GOT3 (cell line): ENCODE measurements at places on chromosomes 6 and 20.
A peak's percentile ranks its signal among the peaks of the same experiment; 100 is the strongest.

GRCh38 chr6:56820060-56820459 is 134.8 kb upstream of the BEND6 start:
- DNase-seq, result no peak

DNA sequence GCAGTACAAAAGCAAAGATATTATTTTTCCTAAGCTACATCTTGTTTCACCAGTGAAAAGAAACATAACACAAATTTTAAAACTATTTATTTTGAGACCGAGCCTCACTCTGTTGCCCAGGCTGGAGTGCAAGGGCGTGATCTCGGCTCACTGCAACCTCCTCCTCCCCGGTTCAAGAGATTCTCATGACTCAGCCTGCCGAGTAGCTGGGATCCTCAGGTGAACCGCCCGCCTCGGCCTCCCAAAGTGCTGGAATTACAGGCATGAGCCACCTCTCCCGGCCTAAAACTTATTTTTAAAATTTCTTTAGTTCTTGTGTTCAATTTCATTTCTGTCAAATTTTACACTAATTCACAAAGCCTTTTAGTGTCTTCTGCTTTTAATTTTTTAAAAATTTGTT is 5.9 kb downstream of the SRSF12 start:
- DNase-seq, result no peak

- DNase-seq, result no peak
These were observed 837 bp upstream of the MAD2L1BP start for GRCh38 chr6:43634702-43635303.

GRCh38 chr6:42572523-42572922 is 8.7 kb downstream of the UBR2 start:
- no peak for DNase-seq

DNA sequence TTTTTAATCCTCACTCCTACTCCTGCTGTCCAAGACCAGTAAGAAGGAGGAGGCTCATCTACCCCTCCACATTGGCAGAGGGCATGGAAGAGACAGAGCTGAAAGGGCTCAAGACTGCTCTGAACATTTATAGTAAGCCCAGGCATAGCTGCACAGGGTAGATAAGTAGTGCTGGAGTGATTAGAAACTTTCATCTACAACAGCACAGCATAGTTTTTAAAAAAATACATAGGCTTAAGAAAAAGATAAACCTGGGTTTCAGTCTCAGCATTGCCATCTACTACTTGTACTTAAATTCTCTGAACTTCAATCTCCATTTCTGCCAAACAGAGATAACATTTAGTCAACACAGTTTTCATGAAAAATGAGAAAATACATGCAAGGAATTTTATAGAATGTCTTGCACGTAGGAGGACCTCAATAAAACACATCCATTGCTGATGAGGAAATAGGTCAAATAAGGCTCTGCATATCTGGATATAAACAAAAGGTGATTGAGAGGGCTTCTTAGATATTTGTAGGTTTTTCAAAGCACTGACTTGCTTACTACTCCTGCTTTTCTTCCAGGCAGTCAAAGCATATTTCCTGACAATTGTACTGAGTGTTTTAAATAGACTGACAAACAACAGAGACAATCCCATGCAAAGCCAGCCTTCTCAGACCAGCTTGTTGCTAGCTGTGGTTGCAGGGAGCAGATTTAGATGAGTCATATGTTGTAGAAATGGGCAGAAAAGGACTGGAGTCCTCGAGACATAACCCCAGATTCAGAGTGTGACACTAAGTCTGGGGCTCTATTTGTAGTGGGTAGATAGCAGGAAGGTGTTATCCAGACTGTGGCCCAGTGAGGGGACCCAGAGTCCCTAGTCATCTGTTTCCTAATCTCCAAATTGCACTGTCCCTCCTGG is 107.4 kb upstream of the TAB2 start:
- DNase-seq, result no peak

DNA sequence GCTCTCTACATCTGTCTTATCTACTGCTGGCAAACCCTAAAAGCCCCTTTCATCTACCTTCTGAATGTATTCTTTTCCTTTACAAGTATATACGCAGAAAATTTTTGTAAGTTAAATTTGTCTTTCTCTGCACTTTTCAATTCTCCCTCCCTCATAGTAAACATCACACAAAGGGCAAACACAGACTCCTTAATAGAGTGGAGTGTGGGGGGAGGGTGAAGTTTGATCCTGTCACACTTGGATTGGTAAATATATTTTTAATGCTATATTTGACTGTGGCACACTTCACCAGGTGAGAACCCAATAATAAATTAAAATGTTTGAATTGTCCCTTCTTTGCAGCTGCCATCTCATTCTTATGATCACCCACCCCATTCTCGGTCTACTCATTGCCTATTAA is 33.2 kb upstream of the PAQR8 start:
- no peak for DNase-seq

GRCh38 chr20:36279776-36280175 is 26.4 kb upstream of the DLGAP4 start:
- DNase-seq, result no peak

GRCh38 chr6:25051083-25051482 is 115.3 kb upstream of the RIPOR2 start:
- DNase-seq, result no peak

- DNase-seq, result no peak
These were observed 21.9 kb upstream of the PLN start for GRCh38 chr6:118525913-118526780.

- no peak for DNase-seq
These were observed 401 bp upstream of the B3GALT4 start for GRCh38 chr6:33276581-33276863.

DNA sequence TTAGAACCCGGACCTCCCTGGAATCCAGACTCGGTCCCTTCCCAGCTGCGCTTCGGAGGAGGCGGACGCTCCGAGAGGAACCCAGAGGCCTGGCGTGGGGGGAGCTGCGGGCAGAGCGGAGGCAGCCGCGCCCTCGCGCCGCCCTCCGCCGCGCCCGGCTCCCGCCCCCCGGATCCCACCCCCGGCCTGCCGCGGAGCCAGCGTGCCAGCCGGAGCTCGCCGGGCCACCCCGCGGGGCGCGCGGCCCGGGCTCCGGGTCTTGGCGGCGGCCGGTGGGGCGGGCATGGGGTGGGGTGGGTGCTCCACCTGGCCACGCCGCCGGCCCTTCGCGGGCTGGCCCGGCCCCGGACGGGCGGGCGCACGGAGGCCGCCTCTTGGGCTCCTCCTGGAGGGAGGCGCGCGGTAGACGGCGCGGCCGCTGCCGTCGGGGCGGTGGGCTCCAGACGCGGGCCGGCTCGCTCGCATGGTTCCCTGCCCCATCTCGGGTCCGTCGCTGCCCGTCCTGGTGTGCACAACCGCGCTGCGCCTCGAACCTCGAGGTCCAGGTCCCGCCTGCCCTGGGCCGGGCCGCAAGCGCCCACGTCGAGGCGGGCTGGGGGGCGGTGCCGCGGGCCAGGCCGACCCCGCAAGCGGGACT is 592 bp upstream of the CDYL start:
- peak; percentile 59 for DNase-seq

GRCh38 chr6:100432136-100432535 is 32.6 kb downstream of the SIM1 start:
- DNase-seq, result no peak

- no peak for DNase-seq
These were observed 29.1 kb upstream of the TULP1 start for GRCh38 chr6:35541836-35542235.

DNA sequence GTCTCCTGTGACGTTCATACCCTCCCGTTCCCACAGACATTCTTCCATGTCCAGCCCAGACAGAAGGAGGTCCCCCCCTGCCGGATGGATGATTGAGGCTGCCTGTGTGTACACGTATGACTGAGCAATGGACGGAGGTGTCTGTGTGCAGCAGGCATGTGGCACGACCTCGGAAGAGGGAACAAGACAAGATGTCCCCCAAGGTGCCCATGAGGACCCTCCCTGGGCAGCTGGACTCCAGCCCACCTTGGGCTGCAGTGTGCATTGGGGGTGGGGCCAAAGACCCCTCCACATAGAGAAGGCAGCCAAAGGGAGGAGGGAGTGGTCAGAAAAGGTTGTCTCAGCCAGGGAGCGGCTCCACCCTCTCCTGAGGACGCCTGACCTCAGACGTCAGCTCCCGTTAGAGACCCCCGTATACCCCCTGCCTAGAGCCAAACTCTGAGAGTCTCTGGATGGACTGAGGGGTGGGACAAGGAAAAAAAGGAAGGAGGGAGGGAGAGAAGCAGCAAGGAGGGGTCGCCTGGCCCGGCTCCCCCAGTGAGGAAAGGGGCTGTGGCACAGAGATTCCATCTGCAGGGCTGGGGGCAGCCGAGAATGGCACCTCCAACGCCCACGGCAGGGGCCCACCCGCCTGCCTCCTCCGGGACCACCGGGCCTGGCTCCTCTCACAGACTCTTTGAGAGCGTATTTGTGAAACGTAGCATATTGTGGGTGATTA is 92.9 kb upstream of the BHLHE23 start:
- no peak for DNase-seq

GRCh38 chr6:12476484-12476883 is 186.3 kb downstream of the EDN1 start:
- DNase-seq, result no peak

GRCh38 chr6:110101885-110102284 is 77.6 kb downstream of the WASF1 start:
- no peak for DNase-seq

GRCh38 chr6:49548613-49549304 is 1.7 kb upstream of the C6orf141 start:
- DNase-seq, result no peak

GRCh38 chr6:20565342-20565741 is 31.1 kb downstream of the CDKAL1 start:
- no peak for DNase-seq

DNA sequence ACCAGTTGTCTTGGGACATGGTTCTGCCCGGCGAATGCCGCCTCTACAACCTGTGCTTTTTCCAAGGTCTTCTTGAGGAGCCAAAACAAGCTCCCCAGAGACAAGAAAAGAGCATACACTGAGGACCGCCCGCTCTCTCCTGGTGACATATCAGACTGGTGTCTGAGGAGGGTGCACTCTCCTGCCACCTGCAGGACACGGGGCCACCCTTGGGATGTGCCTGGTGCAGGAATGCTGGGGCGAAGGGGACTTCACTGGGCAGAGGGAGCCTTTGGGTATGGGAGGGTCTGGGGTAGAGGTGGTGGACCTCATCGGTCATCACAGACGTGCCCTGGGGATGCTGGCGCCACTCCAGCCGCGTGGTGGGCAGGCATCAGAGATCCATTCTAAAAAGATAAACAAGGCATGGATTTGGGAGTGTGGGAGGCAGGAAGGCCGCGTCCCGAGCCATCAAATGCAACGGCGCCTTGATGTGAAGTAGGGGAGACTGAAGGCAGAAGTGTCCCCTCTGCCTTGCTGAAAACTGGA is 163.3 kb downstream of the CD83 start:
- no peak for DNase-seq

DNA sequence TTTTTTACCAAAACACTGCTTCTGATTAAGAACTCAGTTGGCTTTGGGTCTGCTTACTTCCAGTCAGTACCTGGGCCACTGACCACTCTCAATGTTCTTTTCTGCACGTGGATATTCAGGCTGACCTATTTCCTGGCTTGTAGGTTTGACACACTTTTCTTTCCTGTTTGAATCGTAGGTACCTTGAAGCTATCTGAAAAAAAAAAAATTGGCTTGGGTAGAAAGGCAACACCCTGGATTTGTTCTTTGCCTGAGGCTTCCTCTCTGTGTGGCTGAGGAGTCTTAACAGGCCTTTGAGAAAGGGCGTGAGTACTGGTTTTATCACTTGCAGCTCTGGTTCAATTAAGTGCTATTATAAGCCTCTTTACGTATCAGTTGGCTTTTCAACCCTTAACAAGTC is 60.6 kb upstream of the IL20RA start:
- DNase-seq, result no peak

DNA sequence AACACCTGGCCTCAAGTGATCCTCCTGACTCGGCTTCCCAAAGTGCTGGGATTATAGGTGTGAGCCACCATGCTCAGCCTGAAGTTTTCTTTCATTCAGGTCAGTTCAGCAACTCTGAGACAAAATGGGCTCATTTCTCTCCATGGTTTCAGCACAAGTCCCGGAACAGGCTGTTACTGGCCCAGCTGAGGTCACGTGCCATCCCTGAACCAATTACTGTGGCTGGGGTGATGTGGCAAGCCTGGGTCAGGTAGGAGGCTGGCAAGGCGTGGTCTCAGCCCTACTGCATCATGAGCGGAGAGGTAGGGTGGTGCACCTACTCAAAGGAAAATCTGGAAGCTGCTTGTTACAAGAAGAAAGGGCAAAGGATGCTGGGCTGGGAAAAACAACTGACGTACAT is 326.4 kb downstream of the KIF16B start:
- no peak for DNase-seq

GRCh38 chr6:166615059-166615770 is 11.8 kb downstream of the RPS6KA2 start:
- no peak for DNase-seq

- DNase-seq, result no peak
These were observed 55.3 kb downstream of the DLL1 start for GRCh38 chr6:170235391-170236125.

DNA sequence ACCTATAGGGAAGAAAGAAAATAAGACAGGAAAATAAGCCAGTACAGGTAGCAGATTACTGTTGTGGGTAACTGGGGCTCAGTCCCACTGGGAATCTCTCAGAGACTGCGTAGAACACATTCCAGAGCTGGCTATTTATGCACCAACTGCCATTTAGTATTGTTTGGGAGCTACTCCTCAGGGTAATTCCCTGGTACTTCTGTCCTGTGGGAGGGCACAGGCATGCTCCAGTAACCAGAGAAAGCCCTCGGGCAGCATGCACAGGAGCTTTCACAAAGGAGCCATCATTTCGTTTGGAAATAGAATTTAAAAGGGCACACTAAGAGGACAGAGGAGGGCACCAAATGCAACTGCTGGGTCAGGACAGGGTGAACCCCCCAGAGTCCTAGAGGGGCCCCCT is 148.0 kb upstream of the LRFN2 start:
- DNase-seq, result no peak

DNA sequence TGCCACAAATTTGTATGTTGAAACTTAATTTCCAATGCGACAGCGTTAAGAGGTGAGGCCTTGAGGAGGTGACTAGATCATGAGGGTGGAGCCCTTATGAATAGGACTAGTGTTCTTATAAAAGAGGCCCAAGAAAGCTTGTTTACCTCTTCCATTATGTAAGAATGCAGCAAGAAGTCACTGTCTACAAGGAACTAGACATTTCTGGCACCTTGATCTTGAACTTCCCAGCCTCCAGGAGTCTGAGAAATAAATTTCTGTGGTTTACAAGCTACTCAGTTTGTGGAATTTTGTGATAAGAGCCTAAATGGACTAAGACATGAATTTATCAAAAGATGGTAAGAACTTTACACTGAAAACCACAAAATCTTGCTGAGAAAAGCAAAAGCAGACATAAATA is 173.6 kb upstream of the SGK1 start:
- DNase-seq, result no peak

DNA sequence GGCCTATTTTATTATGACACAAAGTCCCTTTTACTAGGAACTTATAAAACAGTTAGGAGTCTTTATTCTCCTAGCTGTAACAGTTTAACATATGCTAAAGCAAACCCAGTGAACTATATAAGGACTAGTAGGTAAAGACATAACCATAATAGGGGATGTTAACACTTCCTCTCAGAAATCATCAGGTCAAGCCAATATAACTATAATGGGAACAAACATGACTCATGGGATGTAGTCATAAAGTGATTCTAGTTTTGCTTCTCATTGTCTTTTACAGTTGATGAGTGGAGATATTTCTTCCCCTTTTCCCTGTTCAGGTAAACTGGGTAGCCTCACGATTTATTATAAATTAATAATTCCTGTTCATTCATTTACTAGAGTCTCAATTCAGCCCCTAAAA is 9.7 kb downstream of the PTCHD4 start:
- no peak for DNase-seq

GRCh38 chr20:50224531-50225255 is 34.1 kb downstream of the CEBPB start:
- DNase-seq, result no peak
